ENCODE measurements at places on chromosomes 6 and 20.
A peak's percentile ranks its signal among the peaks of the same experiment; 100 is the strongest.

DNA sequence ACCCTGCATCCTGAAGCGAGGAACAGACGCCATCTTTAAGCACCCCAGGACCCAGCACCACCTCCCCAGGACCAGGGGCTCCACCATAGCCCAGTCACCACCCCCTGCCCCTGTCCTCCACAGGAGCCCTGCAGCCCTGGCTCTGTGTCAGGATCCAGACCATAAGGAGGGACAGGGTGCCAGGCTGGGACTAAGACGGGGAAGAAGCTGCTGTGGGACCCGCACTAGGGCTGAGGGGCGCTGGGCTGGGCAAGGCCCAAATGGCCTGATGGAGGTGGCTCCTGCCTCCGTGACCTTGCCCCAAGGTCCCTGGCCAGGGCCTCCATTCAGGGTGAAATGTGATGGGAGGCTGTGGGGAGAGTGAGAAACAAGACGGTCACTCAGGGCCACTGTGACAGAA is 385.6 kb downstream of the TAF4 start:
- DNase-seq: no peak

DNA sequence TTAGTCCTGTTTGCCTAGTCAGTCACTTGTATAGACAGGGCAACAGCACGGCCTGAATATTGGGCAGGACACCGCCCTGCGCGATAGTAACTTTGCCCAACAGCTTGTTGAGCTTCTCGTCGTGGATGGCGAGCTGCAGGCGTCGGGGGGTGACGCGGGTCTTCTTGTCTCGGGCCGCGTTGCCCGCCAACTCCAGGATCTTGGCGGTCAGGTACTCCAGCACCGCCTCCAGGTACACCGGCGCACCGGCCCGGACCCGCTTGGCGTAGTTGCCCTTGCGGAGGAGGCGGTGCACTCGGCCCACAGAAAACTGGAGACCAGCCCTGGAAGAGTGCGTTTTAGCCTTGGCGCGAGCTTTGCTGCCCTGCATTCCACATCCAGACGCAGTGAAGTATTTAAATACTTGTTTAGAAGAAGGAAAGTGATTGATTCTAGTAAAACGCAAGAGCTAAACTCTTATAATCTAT is 92.8 kb upstream of the BTN3A2 start:
- peak; percentile 11 for DNase-seq

DNA sequence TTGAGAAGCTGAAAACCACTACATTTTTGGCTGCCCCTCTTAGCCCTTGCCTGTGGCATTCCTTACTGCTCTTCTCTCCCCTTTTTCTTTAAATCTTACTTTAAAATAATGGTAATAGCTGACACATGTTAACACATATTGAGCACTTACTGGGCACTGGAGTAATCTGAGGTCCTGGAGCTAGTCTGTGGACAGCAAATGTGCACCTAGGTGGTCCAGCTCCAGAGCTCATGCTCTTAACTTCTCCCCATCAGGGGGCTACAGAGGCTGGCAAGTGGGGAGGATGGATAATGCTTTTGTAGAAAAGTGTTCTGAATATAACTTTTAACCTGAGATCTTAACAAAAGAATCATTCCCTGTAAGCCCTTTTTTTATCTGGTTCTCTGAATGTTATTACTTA is 74.8 kb downstream of the ADGRB3 start:
- no peak for DNase-seq

DNA sequence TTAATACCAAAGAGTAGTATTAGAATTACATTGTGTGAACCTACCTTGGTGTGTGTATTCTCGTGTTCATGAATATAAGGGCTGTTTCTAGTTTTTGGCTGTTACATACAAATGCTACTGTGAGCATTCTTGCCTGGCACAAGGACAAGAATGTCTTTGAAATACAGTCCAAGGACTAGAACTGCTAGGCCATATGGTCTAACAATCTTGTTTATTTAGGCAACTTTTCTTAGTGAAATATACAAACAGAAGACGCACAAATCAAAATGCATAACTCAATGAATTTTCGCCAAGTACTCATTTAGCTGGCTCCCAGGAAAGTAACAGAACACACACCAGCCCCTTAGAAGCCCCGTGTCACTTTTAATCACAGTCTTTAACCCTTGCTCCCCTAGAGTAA is 28.5 kb downstream of the KDM1B start:
- peak; percentile 12 for DNase-seq

DNA sequence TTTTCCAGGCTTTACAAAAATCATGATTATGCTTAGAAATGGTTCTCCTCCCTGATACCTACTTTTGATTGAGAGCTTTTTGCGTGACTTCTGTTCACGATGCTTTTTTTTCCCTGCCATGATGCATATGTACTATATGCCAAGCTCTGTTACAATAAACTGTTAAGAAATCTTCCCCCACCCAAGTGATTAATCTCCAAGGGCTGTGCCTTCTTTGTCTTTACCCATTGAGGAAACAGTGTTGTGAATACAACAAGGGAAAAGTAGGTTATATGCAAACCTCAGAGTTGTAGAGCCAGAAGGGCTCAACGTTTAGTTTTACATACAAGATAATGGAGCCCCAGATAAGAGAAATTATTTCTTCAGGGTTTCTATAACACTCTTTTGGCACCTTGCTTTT is 34.1 kb upstream of the MYLK2 start:
- DNase-seq: no peak

DNA sequence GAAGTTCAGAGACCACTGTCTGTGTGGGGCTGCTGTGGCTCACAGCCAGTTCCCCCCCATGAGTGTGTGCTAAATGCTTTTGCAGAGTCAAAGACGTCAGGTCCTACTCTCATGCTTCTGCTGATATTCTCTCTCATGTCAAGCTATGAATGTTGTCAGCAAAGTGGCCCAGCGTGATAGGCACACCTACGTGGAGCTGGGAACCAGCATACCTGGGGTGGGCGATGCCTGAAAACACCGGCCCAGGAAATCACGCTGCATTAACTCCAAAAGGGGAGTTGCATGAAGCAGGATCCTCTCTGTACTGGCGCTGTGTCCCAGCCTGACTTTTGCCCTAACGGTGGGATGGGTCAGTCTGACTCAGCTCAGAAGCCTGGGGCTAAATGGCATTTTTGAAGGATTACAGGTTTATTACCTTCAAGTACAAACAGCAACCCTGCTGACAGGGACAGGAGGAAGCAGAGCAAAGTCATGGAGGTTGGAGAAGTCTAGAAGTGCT is 9.0 kb upstream of the MRPS10 start:
- no peak for DNase-seq

DNA sequence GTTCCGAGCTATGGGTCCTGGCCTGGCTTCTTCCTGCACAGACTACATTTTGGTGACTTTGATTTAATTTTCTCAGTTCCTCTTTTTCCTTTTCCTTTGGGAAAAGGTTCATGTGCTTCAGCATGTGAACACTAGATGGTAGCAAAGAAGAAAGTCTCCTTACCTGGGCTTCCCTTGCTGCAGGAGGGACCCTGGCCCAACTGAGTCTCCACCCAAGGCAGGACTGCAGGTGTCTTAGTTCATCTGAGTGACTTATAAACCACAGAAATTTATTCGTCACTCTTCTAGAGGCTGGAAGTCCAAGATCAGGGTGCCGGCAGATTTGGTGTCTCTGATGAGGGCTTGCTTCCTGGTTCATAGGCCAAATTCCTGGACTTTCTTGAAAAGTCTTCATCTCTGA is 163.2 kb downstream of the SYCP2 start:
- no peak for DNase-seq

GRCh38 chr6:158480989-158481388 is 78.9 kb upstream of the TMEM181 start:
- DNase-seq: no peak

GRCh38 chr6:77492530-77492929 is 29.2 kb upstream of the HTR1B start:
- no peak for DNase-seq

DNA sequence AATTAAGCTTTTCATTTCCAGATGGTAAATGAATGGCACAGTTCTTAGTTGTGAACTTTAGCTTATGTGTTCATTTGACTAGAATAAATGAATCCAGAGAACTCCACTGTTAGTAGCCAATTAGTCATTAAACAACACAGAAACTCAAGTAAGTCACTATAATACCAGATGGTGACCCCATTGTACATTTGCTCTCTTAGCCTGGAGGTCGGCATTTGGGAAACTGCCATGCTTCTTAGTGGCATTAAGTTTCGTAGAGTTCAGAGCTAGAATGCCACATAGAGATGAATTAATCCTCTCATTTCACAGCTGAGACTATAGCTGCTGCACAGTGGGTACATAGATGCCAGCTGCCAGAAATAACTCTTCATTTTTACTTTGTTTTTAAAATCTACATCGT is 10.8 kb upstream of the DTNBP1 start:
- no peak for DNase-seq

- no peak for DNase-seq
Measured at GRCh38 chr6:160040055-160040454, 71.2 kb downstream of the IGF2R start.

- no peak for DNase-seq
Measured at GRCh38 chr6:76843054-76843822, 620.1 kb downstream of the HTR1B start.

DNA sequence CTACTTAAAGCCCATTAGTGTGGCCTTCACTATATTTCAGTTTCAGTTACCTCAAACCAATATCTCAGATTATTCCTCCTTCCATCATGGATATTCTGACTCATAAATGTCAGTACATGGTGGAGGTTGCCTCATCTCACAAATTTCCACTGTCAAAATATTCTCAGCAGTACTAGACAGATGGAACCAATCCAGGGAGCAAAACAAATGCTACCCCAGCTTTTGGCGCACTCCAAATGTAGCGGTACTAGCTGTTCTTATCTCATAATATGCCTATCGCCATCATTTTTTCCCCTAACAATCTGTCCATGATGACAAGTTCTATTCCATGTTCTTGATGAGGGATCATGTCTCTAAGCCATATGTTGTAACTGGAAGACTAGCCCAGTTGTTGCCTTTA is 1026.1 kb downstream of the KIF16B start:
- DNase-seq: peak; percentile 19

GRCh38 chr6:139644821-139645220 is 270.4 kb upstream of the CITED2 start:
- DNase-seq: no peak

- DNase-seq: no peak
Measured at GRCh38 chr6:87741001-87741650, 39.1 kb upstream of the AKIRIN2 start.
